ENCODE measurements at places on chromosomes 4 and X.

GRCh38 chr4:87211249-87211952, 9.0 kb downstream of the KLHL8 start:
- DNase-seq: no peak

GRCh38 chr4:80709082-80709869, 321.2 kb upstream of the BMP3 start:
- DNase-seq: peak; percentile 66

DNA sequence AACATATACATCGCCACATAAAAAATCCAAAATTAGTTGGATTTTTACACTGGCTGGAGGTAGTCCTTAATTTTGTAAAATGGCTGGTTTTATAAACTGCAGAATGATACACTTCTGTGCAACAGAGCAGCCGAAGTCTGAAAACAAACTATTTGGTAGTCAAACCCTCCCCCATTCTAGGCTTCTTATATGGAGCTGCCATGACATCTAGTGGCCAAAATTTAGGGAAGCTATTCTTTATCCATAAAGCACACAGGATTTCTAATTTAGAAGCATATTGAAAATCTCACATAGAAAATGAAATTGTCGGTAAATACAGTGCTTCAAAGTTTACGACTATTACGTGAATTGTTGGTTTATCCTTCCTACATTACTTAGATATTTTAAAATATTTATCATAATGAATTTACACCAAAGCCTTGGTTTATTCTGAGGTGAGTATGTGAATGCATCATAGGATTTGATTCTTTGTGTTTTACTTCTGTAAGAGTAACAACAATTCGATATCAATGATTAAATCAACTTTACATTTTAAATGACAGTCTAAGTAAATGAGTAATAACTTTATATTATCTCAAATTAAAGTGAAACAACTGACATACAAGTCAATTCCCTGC, 113.4 kb upstream of the FAM241A start:
- DNase-seq: no peak

DNA sequence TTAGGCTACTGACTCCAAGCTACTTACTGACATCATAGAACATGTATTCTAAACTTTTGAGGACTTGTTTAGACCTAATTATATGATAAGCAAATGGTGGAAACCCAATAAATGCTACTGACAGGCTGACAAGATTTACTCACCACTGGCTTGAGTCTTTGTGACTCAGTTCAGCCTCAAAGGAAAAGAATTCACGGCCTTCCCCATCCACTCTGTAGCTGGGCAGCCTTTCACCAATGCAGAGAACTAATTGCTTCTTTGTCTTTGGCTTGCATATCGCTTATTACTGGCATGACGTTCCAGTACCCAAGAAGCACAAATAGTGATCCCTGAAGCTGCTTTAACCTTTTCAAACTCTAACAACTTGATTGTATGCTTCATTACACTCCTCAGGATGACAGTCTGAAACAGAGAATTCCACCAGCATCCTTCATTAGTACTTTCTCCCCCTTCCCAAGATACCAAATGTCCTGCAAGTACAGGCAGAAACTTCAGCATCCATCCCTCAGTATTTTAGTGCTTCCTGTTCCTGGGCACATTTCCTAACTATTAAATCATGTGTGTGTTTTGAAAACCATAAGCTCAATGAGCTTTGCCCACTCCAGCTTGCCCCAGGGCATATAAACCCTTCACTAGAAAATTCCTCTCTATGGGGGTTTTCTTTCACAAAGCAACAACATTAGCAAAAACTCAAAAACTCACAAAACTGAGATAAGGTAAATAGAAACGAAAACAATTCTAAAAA, 298.1 kb upstream of the SLC7A11 start:
- DNase-seq: no peak

GRCh38 chr4:164952551-164952950, 24.9 kb downstream of the TRIM61 start:
- DNase-seq: no peak

- no peak for DNase-seq
Measured at GRCh38 chr4:176792326-176793059, at the start of gene VEGFC. VEGFC (minus strand) TSS chr4:176792922; CDS start chr4:176792311, 611 bp downstream.

- no peak for DNase-seq
Measured at GRCh38 chr4:48025005-48025404, 8.4 kb downstream of the NIPAL1 start.

- DNase-seq: no peak
Measured at GRCh38 chr4:57763070-57763469, 652.9 kb upstream of the IGFBP7 start.

DNA sequence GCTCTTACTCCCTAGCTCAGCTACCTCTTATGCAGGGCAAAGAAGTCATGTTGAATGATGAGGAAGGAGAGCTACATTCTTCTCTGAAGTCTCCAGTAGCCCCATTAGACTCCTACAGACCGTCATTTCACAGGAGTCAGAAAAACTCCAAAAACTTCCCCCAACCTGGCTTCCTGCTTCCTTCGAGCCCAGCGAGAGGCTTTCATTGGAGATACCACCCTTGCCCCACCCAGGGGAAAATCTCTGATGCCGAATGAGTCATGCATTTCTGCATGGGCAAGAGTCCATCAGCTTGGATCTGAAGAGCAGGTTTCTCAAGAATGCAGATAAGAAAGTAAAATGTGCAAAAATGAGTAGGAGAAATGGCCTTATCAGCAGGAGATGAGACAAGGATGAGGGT, 53.0 kb downstream of the ARSF start:
- no peak for DNase-seq

GRCh38 chrX:77434962-77435361, 12.2 kb upstream of the FGF16 start:
- DNase-seq: no peak

DNA sequence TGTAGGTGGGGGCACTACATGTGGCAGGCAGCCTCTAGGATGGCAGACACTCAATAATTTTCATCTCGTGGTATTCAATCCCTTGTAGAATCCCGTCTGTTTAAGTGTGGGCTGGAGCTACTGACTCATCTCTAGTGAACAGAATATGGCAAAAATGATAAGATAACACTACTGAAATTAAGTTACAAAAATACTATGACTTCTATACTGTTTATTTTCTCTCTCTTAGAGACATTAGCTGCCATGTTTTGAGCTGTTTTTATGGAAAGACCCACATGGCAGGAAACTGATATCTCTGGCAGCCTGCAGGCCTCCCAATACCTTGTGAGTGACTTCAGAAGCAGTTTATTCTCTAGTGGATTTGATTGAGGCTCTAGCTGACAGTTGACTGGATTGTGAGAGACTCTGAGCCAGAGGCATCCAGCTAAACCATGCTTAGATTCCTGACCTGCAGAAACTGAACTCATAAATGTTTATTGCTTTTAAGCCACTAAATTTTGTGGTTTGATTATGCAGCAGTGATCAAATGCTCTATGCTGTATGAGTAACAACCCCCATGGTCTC, 298.8 kb upstream of the CTSO start:
- DNase-seq: no peak

DNA sequence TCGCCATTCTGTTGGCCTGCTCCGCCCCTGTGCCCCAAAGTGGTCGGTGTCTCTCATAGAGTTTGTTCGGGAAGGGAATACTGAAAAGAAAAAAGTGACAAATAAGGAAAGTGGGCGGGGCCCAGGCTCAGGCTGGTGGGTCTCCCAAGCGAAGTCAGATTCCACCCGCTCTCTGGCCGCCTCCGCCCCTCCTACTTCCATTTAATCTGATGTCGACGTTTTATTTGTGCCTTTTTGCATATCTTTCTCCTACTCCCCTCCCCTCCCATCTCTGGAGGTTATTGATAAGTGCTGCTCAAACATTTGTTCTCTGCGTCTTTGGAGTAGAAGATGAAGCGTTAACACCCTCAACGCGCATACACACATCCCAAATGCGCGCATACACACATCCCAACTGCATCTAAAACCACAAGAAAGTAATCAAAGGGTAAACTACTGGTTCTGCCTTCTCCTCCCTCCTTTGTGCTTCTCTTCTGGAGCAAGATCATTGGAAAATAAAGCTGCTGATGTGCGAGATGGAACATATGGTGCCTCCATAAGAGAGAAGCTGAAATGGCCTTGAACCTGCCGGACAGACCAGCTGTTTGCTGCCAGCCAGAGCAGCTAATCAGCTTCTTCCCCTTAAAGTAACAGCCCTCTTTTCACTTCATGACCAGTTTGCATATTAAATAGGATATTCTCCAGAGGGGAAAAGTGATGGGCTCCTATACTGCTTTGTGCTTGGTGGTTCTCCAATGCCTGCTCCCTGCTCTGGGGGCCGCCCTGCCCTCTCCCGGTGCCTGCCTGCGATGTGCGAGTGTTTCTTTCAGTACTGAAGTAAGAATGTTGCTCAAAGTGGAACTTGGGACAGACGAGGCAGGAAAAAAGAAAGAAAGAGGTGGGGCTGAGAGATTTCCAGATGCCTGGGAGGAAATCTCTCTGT, 3.1 kb downstream of the MAMLD1 start:
- DNase-seq: no peak

DNA sequence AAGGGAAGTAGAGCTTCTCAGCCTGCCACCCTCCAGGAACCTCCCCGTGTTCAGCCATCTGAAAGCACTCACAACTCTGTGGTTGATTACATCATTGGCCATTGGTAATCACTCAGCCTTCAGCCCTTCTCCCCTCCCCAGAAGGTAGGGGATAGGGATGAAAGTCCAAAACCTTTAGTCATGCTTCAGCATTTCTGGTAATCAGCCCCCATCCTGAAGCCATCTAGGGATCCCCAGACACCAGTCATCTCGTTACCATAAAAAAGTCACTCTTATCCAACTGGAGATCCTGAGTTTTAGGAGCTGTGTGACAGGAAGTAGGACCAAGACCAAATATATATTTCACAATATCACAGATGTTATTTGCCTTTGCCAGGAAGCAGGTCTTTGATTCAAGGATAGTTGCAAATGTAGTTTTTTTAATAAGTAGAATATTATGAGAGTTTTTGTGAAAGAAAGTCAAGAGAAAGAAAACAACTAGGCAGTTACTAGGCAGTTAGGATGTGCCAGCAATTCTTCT, 364.6 kb upstream of the NOCT start:
- no peak for DNase-seq

DNA sequence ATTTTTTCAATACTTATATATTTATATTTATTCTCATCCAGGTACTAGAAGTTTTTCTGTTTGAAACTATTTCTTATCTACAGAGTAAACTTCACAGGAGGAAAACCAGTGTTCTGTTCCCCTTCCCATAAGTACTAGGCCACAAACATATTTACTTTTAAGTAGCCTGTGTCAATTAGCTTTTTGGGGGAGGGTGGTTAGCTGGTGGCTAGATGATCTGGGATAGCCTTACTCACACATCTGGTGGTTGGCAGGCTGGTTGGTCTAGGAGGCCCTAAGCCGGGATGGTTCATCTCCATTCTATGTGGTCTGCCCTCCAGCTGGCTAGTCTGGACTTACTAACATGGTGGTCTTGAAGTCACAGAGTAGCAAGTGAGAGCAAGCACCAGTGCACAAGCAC, 6.2 kb downstream of the JADE3 start:
- no peak for DNase-seq

DNA sequence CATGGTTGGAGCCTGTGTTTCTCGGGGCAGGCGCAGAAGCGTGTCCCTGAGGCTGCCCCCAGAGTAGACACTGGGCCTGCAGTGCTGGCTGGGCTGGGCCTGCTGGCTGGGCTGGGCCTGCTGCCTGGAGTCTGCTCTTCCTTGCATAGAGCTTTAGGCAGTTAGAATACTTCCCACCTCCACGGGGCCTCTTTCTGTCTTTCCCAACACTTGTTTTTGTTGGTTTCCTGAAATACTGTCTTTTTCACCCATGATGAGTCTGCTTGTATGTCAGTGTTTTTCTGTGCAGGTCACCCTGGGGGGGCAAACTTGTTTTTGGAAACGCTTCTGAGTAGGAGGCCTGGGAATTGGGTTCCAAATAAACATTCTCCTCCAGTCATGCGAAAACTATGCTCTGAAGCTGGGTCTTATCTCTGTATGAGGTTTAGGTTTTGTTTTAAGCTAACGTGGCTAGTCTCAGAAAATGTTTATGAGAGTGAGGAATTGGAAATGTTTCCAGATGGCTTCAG, 32.2 kb downstream of the TRMT44 start:
- no peak for DNase-seq

- no peak for DNase-seq
Measured at GRCh38 chrX:68868316-68868715, 39.5 kb downstream of the EFNB1 start.

GRCh38 chr4:37762991-37763368, 63.5 kb upstream of the PGM2 start:
- no peak for DNase-seq

GRCh38 chr4:6944301-6945051, 34.9 kb downstream of the TBC1D14 start:
- no peak for DNase-seq

- no peak for DNase-seq
Measured at GRCh38 chr4:14566518-14566917, 435.8 kb upstream of the CPEB2 start.

DNA sequence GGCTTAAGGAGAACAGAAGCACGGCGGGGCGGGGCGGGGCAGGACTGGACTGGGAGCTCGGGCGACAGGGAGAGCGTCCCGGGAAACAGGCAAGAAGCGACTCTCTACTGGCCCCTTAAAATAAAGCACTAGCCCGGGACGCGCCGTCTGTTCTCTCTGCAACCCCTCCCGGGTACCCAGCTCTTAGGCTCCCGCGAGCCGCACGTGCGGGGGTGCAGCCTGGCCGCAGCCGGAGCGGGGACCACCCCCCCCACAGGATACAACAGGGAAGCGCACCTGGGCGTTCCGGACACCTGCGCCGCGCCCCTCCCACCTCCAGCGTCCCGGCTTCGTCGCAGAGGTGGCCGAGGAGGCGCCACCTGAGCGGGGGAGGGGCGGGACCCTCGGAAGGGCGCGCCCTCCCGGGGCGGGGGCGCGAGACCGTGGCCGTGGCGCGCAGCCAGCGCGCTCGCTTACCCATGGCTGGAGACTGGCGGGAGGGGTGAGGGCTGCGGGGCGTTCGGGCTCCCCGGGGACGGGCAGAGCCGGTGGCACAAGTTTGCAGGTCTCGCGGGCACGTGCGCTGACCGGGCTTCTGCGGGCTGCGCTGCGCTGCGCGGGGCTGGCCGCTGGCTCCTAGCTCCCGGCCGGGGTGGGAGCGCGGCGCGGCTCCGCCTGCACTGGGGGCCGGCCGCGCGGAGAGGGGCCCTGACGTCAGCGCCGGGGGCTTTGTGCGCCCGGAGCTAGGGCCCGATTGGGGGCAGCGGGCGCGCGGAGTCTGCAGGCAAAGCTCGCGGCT, 91.5 kb downstream of the GEMIN8 start:
- DNase-seq: peak; percentile 1

DNA sequence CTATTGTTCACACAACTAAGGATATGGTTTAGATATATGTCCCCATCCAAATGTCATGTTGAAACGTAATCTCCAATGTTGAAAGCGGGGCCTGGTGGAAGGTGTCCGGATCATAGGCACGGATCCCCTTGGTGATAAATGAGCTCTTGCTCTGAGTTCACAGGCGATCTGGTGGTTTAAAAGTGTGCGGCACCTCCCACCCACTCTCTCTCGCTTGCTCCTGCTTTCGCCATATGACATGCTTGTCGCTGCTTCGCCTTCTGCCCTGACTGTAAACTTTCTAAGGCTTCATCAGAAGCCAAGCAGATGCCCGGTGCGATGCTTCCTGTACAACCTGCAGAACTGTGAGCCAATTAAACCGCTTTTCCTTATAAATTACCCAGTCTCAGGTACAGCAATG, 128.5 kb downstream of the NFKB1 start:
- no peak for DNase-seq

GRCh38 chr4:1600211-1600780, 83.8 kb downstream of the FAM53A start:
- DNase-seq: no peak

- DNase-seq: no peak
Measured at GRCh38 chr4:52951016-52951415, 88.9 kb downstream of the RASL11B start.
